ENCODE measurements at places on chromosomes 1 and 21.

DNA sequence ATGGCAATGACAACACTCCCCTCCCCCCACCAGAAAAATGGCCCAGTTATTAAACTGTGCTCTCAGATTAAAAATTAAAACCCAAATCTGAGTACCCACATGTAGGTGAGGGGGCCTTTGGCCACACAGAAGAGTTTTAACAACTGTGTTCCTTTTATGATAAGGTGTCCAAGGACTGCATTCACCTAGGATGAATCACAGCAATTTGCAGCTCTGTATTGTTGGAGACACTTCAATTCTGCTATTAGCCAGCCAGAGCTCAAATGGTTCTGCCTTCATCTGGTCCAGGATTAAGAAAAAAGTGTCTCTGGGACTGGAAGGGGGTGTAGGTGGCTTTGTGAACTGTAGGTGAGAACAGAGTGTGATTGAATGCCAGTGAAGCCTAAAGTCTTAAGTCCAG lies 43.3 kb upstream of the DIRAS3 start:
- DNase-seq, result no peak

- DNase-seq, result no peak
These were observed 16.3 kb downstream of the DPYD start for GRCh38 chr1:97904534-97904933.

GRCh38 chr1:58964880-58965279 lies 181.0 kb upstream of the JUN start:
- DNase-seq, result no peak

GRCh38 chr1:174874331-174875053 lies 125.3 kb upstream of the CACYBP start:
- DNase-seq, result no peak

- DNase-seq, result no peak
These were observed 22.3 kb upstream of the HPCAL4 start for GRCh38 chr1:39713557-39713956.

- no peak for DNase-seq
These were observed 221.9 kb upstream of the DUSP10 start for GRCh38 chr1:221963742-221964141.

All from cortex of kidney (tissue), 1 donor.